T-helper 1 cell (primary cell): ENCODE measurements at places on chromosomes 6 and 20.

- no peak for DNase-seq
These were observed at the start of gene PPP1R14C for GRCh38 chr6:150142670-150143515. TSS of gene PPP1R14C (plus strand) at chr6:150143044. CDS start at chr6:150143193, 149 bp downstream.

GRCh38 chr6:166862287-166862977, 93.9 kb downstream of the RNASET2 start:
- DNase-seq = no peak

DNA sequence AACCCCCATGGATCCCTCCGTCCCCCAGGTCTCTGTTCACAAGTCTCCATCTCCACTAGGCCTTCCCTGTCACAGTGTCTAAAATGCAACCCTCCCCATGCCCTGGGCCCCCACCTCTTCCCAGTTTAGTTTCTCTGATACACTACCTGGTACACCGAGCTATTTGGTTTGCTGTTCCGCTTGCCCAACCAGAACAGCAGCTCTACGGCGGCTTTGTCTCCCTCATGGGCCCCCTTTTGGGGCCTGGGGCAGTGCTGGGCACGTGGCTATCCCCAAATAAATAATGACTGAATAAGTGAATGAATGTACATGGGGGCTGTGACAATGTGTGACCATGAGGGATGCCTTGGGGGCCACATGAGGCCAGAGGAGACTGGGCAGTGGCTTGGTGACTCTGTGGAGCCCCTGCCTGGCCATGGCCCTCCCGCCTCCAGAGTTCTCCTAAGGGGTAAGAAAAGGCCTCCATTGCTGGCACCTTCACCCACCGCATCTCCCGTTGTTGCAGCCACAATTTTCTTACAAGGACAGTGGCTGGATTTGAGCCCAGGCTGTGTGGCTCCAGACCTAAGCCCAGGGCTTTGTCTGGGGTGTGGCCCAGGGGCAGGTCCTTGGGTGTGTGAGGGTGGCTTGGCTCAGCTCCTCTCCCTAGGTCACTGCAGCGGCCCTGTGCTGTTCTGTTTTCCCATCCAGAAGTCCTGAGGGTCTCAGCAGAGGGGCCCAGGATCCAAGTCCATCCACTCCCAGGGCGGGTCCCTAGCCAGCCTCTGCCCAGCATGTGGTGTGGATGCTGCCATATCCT, 408.5 kb upstream of the SULF2 start:
- DNase-seq = no peak

GRCh38 chr6:96460052-96460700, 61.4 kb upstream of the UFL1 start:
- DNase-seq = no peak

DNA sequence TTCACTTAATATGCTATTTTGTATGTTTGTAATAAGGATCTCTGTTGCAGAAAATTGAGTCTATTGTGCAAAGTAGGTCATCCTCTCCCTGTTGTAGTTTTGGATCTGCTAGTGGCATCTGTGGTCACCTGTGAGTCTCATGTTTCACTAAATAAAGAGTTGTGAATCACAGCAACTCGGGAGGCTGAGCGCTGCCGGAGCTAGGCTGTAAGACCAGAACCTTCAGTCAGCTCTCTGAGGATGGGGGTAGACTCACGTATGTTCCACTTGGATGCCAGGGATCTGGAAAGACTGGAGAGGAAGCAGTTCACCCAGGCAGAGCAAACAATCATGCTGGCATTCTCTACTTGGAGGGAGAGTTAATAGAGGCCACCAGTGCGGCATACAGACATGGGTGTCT, 187.3 kb upstream of the FOXA2 start:
- no peak for DNase-seq

DNA sequence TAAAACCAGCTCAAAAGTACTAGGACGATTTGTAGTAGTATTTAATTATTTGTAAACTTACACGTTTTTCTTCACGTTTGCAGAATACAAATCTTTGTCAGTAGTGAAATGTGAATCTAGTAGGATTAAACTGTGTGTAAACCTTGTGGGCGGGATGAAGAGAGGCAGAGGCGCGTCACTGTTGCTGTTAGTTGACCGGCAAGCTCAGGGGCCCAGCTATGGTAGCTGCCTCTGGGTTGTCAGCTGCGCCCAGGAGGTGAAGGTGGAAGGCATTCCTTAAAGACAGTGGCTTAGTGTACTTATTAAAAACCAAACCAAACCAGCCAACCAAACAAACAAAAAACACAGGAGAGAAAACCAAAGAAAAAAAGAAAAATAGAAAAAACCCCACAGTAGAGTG, 69.6 kb downstream of the IGF2R start:
- DNase-seq = no peak

DNA sequence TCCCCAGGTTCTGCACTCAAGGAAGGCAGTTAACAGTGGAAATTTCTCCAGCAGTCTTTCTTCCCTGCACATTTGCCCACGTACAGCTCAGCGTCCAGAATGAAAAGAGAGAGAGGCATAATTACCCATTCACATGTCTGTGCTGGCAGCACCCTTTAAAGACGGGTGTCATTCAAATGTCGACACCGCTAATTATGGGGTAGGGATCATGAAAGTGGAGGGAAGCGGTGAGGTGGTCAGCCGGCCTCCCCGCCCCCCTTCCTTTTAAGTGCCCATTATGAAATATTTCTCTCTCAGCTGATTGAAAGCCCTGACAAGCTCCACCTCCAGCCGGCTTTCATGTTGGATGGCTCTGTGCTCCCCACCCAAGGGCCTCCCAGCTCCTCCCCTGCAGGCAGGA, 246.1 kb downstream of the BMP7 start:
- DNase-seq = no peak

- DNase-seq = no peak
These were observed 157.2 kb downstream of the SOD2 start for GRCh38 chr6:159535656-159536350.

DNA sequence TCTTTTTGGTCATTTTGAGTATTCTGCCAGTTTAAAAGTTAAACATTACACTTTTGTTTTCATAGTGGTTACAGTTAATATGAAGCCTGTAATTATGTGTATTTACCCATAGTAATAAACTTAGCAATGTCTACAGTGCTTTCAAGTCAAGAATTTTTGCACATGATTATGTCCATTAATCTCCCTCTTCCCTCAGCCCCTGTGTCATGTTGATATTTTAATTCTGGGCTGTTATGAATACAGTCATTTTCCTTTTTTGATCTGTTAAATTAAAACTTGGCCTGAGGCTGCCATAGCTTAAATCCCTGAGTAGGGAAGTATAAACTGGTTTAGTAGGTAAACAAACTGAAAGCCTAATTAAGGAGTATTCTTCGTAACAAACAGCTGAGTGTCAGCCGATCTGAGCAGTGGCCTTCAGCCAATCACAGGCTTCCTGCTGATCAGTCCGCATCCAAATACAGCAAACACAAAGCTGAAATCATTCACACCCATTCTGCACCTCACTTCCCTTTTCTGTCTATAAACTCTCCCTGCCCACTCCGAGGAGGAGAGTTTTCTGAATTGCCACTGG, 9.5 kb upstream of the SFT2D1 start:
- DNase-seq = no peak

DNA sequence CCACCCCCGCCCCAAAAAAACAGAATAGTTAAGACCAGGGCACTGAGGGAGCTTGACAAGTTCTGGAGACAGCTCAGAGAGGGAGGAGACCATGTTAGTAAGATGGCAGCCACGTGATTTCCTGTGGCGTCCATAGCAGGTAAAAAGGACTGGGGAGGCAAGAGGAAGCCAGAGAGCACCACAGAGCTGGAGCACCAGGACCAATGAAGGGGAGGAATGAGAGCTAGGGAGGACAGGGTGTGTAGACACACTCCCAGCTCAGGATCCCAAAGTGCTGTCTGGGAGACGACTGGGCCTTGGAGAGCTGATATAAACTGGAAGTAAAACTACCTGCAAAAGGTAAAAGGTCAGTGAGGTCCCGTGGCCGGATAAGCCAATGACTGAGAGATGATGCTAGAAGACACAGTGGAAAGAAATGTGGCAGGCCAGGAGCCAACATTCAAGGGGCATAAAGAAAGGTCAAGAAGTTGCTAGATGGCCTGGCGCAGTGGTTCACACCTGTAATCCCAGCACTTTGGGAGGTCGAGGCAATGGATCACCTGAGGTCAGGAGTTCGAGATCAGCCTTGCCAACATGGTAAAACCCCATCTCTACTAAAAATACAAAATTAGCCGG, 39.0 kb downstream of the SLC23A2 start:
- DNase-seq = peak; percentile 25

DNA sequence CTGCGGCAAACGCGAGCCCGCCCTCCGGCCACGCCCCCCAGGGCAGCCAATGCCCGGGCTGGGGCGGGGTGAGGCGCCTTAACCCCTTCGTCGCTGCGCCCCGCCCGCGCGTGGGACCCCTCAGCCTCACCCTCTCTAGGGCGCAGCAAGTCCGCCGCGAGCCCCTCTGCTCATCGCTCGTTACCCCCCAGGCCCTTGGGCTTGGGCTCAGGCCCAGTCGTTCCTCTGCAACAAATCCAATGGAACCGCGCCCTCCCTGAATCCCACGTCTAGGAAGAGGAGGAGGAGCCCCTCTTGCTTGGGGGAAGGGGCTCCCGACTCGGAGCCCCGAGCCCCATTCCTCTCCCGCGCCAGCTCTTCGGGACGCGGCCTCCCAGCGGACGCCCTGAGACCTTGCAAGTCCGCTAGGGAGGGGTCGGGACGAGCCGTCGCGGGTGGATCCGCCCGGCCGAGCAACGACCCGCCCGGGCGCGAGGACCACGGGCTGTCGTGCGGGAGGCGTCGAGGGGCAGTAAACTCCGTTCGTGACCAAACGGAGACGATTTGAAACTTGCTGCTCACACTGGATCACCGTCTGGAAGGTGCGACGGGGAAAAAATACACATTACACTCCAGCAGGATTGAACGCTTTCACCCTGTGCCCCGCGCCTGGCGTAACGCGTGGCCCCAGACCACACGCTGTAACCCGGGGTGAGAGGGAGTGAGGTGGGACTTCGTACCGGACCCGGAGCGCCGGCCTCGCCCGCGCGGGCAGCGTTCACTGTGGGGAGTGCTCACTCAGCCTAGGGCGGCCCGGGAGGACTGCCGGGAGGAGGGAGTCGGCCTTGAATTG, 477 bp upstream of the LZTS3 start:
- peak; percentile 82 for DNase-seq
